ENCODE measurements at places on chromosomes 2 and 18.

- no peak for DNase-seq
Measured at GRCh38 chr18:48771641-48772375, 179.0 kb downstream of the SMAD7 start.

- DNase-seq: peak; percentile 2
Measured at GRCh38 chr18:71784777-71785176, 759.4 kb downstream of the CBLN2 start.

- DNase-seq: peak; percentile 15
Measured at GRCh38 chr2:53785366-53785765, 1.4 kb downstream of the ASB3 start.

DNA sequence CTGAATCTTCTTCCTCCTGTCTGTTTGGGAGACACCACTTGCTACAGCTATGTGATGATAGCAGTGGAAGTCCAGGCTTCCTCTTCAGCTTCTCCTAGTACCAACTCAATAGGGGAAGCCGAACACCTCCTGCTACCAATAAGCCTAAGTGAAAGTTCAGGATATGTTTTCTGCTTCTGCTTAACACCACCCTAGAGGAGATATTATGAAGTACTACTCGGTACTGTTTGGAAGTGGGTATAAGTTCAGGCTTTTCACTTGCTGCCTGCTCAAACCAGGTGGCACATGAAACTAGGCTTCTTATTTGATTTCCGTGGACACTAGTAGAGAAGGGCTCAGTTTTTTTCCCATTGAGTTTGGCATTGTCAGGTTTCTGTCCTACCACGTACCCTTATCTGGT, 99.8 kb downstream of the PTPN4 start:
- no peak for DNase-seq

DNA sequence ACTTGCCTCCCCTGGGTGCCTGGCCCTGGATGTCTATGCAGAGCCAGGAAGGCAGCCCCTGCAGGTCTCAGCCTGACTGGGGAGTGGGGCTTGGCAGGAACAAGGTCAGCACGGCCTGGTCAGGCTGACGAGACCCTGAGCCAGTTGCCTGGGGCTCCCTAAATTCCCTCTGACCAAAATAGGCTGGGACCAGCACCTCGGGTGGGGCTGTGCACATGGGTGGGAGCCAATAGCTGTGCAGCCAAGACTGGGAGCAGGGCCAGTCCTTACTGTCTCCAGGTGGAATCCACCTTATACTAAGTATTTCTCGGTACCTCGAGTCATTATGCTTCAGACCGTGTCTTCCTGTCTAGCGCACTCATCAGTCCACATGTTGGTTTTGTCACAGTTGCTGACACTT, 11.4 kb upstream of the IL1R2 start:
- no peak for DNase-seq

GRCh38 chr2:29567906-29568520, 353.4 kb downstream of the ALK start:
- no peak for DNase-seq

DNA sequence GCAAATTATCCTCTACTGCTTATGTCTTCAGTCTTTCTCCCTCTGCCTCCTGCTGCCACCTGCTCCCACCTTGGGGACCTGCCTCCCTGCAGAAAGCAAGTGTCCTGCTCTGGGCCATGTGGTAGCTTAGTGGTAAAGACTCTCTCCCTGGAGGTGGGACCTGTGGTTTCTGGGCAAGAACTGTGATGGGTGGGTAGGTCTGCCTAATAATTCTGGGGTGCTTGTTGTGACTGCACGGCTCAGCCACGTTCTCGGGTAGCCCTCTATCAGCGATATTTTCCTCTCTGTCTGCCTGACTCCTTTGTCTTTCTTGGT, 16.4 kb upstream of the CD28 start:
- no peak for DNase-seq

GRCh38 chr2:106257830-106258229, 63.7 kb upstream of the UXS1 start:
- no peak for DNase-seq

Data from fibroblast of skin of back (primary cell).